ENCODE measurements at places on chromosomes 6 and 20.

- no peak for DNase-seq
Observed at GRCh38 chr6:159116343-159116742, 52.9 kb upstream of the FNDC1 start.

GRCh38 chr20:50788045-50788991 lies 6.5 kb upstream of the BCAS4 start:
- no peak for DNase-seq

DNA sequence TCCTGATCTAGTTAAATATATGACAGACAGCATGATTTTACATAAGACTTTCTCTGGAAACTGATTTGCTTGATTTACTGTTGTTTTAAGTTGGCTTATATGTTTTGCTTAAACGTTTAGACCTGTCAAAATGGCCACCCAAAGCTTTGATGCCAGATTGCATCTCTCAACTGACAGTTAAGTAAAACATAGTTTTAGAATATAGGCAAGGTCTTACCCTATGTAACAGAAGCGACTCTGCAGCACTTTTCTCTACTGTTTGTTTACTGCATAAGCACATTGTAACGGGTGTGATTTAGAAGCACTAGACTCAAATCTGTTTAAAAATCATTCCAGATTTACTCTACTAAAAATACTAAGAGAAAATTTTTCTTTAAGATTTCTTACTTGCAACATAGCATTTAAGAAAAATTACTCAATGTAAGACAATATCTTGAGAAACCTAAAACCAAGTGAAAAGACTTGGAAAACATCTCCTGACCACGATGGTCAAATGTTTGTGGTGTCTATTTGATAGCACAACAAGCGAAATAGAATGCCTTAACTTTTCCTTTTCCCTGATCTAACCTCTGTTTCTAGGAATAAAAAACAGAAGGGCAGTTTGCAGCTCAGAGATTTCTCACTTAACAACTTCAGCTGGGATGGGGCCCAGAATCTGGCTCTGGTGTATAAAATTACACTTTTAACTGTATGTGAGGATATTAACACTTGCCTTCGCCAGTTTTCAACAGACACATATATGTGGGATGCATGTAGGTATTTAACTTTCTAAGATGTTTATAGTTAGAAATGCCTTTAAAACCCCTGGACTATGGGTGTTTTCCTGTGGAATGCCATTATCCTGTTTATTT lies 47.4 kb downstream of the AIG1 start:
- DNase-seq: no peak

- DNase-seq: no peak
Observed at GRCh38 chr20:14406495-14406894, 69.1 kb upstream of the FLRT3 start.

GRCh38 chr6:3523271-3523670 lies 66.4 kb upstream of the SLC22A23 start:
- DNase-seq: no peak

DNA sequence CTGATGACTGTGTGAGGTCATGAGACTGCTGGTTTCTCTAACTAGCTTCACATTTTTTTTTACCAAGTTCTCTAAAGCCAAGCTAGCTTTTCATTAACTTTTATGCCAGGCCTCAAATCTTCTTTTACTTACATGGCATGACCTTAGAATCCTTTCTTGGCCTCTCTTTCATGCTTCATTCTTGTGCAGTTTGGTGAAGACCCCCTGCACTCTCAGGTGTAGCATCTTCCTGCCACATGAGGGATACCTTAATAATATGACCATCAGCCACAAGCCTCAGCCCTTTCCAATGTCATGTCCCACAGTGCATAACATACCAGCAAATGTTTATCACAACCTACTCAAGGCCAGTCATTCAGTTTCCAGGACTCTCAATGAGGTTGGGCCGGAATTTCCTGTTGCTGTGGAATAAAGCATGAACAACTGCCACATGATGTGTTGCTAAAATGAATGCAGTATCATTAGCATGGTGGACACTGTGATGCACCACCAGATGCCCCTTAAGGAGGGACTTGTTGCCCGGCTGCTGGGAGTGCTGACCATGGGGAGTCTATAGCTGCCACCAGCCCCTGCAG lies 72.2 kb downstream of the RIN2 start:
- no peak for DNase-seq

- no peak for DNase-seq
Observed at GRCh38 chr6:167401525-167402194, 76.8 kb downstream of the TTLL2 start.

DNA sequence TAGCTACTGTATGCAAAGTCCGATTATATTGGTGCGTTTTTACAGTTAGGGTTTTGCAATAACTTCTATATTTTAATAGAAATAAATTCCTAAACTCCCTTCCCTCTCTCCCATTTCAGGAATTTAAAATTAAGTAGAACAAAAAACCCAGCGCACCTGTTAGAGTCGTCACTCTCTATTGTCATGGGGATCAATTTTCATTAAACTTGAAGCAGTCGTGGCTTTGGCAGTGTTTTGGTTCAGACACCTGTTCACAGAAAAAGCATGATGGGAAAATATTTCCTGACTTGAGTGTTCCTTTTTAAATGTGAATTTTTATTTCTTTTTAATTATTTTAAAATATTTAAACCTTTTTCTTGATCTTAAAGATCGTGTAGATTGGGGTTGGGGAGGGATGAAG lies 13.7 kb upstream of the PLCG1 start:
- DNase-seq: no peak

GRCh38 chr6:1624851-1625781 lies 15.4 kb downstream of the FOXC1 start:
- no peak for DNase-seq

- DNase-seq: no peak
Observed at GRCh38 chr20:21262812-21263211, 40.3 kb upstream of the XRN2 start.

DNA sequence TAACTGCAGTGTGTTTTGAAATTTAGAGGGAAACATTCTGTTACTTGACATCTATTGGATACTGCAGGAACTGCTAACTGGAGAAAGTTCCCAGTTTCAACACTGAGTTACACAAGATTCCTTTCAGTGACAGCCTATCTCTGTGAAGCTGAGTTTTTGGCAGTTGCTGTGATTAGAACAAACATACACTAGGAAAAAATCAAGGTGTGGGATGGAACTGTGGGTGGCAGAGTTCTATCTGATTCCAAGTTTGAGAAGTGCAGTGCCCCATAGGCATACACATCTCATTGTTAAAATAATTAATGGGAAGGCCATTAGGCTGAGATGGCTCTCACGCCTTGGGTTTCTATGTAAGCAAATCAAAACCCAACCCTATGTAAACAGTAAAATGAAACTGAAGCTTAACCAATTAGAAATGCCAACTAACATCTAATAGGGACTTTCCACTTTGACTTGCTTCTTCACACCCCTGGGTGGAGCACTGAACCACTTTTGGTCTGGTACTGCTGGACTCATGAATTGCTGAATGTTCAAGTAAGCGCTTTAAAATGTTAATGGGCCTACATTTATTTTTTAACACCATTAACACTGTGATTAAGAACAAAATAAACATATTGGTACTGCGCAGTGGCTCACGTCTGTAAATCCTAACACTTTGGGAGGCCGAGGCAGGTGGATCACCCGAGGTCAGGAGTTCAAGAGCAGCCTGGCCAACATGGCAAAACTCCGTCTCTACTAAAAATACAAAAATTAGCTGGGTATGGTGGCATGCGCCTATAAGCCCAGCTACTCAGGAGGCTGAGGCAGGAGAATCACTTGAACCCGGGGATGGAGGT lies 55.2 kb upstream of the TBC1D7 start:
- DNase-seq: no peak
